Natural killer cell treated with Interleukin-12 subunit alpha and Interleukin-12 subunit beta and Interleukin-15 and Interleukin-18, amount 100 ng/mL, for 72 hours (primary cell): ENCODE measurements at places on chromosomes 6 and 20. TPM values are rescaled to one million over a fixed set of nuclear protein-coding genes. Genes with fewer than 3 reads are reported as not detected.

The CST7 gene
- 129 TPM for total RNA-seq

The OPRL1 gene
- 0.12 TPM for total RNA-seq

The KIAA0408 gene
- 0.67 TPM for total RNA-seq

The RBBP8NL gene
- total RNA-seq, result not detected

The FUCA2 gene
- total RNA-seq, result 25.4 TPM

The NOX3 gene
- total RNA-seq, result not detected

The PRICKLE4 gene
- total RNA-seq, result not detected

The ZSCAN26 gene
- 6.7 TPM for total RNA-seq

The FERMT1 gene
- not detected for total RNA-seq

The ADGB gene
- not detected for total RNA-seq

The THBS2 gene
- not detected for total RNA-seq

The RNF217 gene
- total RNA-seq, result 3.6 TPM

The RIMS4 gene
- total RNA-seq, result not detected

The HTR1E gene
- total RNA-seq, result not detected

The POLR1H gene
- total RNA-seq, result 58.1 TPM

The MEP1A gene
- total RNA-seq, result not detected

The SLC22A1 gene
- 11.0 TPM for total RNA-seq

The TINAG gene
- total RNA-seq, result not detected

The DTNBP1 gene
- 21.5 TPM for total RNA-seq

The FOXA2 gene
- total RNA-seq, result not detected

The ALDH8A1 gene
- 3.9 TPM for total RNA-seq

The PHACTR3 gene
- total RNA-seq, result not detected

The TTLL9 gene
- total RNA-seq, result not detected

The MAFB gene
- total RNA-seq, result 0.64 TPM

The PAK5 gene
- total RNA-seq, result not detected

The PGC gene
- not detected for total RNA-seq

The HLA-DOB gene
- total RNA-seq, result 13.9 TPM

The DUSP15 gene
- not detected for total RNA-seq

The SLC12A5 gene
- total RNA-seq, result not detected

The SIRPA gene
- total RNA-seq, result 0.14 TPM

The RNF144B gene
- 2.0 TPM for total RNA-seq

The RBPJL gene
- not detected for total RNA-seq

The PTPRK gene
- total RNA-seq, result 0.59 TPM

The CALHM4 gene
- total RNA-seq, result not detected

The FNDC11 gene
- 0.31 TPM for total RNA-seq

The KCNQ5 gene
- total RNA-seq, result 13.3 TPM

The NCOA7 gene
- 63.9 TPM for total RNA-seq

The GHRH gene
- total RNA-seq, result not detected

The FAM184A gene
- 0.43 TPM for total RNA-seq

The OR10C1 gene
- not detected for total RNA-seq
